ENCODE measurements at places on chromosomes 6 and 20.

DNA sequence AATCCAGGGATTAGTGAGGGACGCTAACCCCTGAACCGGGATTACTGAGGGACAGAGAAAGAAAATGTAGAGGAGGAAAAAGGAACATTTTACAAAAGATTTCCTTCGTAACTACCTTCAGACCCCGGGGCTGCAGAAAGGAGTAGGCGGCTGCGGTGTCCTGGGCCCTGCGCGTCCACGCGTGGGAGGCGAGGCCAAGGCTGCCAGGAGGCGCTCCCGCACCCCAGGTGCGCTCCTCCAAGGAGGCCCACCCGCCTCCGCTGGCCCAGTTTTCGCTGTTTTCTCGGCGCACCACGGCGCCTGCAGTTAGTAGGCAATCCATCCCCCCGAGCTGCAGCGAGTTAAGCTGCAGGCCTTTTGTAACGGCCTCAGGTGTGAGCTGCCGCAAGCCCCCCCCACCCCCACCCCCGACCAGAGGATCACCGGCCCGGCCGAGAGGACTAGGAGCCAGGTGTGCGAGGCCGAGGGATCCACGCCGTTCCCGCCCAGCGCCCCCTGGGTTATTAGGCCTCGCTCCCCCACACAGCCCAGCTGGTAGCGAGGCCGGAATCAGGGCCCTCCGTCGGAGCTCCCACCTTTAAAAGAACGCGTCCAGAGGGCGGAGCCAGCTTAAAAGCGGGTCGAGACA, 380.3 kb upstream of the ARID1B start:
- no peak for DNase-seq

DNA sequence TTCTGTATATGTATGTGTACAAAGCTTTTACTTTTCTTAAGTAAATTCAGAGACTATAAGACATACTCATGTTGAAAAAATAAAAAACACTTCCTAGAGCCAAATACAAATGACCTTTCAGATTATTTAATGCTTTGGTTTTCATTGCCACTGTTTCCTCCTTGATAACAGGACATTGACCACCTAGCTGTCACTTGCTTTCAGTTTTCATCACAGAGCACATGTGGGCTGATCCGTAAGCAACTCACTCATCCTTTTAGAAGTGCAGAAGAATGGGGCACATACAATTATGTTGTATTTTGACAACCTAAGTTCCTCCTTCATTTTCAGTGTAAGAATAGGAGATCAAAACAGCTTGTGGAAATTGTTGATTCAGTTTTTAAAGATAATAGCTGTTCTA, 6.2 kb downstream of the ZBTB2 start:
- no peak for DNase-seq

DNA sequence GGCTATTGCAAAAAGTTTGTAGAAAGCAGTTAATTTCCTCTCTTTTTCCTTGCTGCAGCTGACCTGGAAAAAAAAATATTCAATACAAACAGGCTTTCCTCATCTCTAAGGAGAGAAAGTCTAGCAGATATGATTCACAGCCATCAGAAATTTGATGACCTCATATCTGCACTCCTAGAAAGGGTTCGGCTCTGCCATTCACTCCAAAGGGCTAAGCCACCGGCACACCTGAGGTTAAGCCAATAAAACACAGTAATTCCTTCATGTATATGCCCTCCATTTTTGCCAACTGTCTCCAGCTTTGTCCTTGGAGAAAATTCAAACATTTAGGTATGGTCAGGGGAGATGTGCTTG, 18.7 kb upstream of the LY86 start:
- no peak for DNase-seq

DNA sequence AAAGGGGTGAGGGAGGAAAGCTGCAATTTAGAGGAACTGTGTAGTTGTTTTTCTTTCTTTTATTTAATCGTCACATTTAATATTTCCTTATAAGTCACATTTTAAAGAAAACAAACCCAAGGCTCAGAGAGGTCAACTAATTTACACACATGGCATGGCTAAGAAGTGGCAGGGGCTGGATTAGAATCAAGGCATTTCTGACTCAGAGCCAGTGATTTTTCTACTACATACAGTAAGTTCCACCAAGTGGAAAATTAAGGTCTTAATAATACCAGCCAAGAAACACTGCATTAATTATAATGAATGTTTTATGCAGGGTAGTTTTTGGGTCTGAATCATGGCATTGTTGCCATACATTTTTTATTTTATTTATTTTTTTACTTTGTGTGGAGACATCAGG, 607.7 kb upstream of the CITED2 start:
- no peak for DNase-seq

DNA sequence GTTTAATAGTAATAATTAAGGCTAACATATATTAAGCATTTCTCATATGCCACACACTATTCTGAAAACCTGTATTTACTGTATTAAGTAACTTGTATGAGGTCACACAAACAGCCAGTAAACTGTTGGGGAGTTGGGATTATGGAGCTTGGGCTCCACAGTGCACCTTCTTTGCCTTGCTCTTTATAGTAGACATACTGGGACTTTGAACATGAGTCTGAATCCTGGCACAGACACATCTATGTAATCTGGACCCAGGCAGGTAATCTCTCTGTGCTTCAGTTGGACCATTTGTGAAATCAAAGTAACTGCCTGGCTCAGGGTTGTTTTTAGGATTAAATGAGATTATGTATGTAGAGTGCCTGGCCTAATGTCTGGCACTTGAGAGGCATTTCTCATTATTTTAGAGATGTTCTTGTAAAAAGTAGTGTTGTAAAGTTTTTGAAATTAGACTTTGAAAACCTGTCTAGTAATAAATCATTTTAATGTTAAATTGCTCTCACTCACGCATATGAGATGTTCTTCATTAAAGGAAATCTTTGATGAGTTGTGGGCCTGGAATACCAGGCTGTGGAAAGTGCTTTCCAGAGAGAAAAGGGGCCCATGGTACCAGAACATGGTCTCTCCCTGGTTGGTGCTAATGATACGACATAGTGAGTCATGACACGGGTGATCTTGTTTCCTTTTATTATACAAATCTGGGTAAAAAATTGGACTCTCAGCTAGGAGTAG, 34.3 kb downstream of the LRRC1 start:
- no peak for DNase-seq

DNA sequence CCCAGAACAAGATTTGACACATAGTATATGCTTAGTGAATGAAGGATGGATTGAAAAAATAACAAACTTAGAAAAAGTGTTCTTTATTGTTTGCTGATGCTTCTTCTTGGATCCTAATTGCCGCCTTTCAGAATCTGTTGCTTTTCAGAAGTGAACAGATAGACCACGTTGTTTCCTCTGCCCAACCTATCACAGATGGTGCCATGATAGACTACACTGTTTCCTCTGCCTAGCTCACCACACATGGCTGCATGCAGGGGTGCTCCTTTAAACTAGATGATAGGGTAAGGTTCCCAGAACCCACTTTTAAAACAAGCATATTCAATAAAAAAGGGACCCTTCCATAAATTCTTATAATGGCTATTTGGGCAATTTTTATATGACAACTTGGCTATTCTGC, 4.6 kb upstream of the RGS17 start:
- no peak for DNase-seq

- DNase-seq = no peak
Observed at GRCh38 chr20:3430376-3431069, 23.1 kb upstream of the DNAAF9 start.

- DNase-seq = no peak
Observed at GRCh38 chr6:55643861-55644260, 64.9 kb upstream of the HMGCLL1 start.

DNA sequence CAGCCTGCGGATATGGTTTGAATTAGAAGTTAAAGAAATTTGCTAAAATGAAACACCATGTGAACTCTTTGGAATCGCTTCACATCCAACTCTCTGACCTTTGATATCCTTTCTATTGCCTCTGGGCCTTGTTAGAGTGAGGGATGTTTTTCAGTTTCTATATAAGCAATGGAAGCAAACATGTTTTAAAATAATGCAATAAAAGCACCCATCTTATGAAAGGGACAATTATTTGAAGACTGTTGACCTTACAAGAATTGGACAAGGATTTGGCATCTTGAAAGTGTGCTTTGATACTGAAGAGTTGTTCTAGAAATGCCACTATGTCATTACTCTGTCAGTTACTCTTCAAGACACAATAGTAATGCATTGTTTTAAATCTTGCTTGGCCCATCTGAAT, 221.4 kb downstream of the PLCB4 start:
- no peak for DNase-seq

DNA sequence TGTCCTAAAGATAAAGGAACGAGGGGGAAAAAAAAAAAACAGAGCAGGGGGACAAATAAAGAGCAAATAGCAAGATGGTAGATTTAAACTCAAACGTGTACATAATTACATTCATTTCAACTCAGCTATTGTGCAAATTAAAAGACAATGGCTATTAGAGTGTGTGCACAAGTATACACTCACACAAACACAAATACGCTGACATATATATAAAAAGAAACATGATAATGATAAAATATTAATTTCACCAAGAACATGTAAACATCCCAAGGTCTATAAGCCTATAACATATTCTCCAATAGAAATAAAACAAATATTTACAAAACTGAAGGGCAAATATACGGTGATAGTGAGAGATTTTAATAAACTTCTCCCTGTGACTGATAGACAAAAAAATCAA, 1354.9 kb upstream of the GJE1 start:
- no peak for DNase-seq

DNA sequence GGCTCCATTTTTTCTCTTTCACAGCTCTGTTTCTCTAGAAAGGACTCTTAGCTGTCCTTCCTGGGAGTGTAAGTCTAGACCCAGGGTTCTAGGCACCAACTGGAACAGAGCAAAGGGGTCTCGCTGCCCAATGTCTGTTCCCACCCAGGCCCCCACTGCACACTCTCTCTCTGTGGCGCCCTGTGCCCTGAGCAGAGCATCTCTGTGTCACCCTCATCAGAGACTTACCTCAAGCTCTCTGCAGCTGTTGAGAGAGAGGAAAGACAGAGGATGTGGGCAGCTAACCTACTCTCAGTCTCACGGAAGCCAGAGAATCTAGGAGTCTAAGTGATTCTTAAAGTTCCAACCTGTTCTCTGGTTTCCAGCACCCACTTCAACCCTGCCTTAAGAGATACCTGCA, 9.5 kb downstream of the NCR2 start:
- DNase-seq = no peak

DNA sequence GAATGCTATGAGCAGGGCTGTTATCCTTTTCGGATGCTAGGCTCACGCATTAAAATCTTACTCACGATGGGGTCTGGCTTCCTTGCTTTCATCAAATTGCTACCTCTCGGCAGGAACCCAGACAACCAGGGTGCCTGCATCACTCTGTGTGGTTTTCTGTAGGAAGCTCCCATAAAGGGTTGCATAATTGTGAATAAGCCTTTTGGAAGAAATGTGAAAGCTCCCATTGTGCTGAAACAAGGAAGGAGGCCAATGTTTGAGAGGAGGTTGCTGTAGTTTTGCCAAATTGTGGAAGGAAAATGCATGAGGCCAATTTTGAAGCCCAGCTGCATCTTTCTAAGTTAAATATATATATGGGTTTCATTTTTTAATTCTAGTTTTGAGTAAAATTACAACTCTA, 615.5 kb downstream of the C6orf118 start:
- no peak for DNase-seq

GRCh38 chr6:35191889-35192288, 21.9 kb upstream of the SCUBE3 start:
- no peak for DNase-seq

GRCh38 chr6:140809694-140810101, 1323.0 kb upstream of the GJE1 start:
- DNase-seq = no peak

- DNase-seq = no peak
Observed at GRCh38 chr6:170062209-170062914, 228.5 kb downstream of the DLL1 start.

Data from stimulated activated CD8-positive, alpha-beta memory T cell treated with anti-CD3 and anti-CD28 coated beads, Interleukin-15, amount 100 ng/mL, for 24 hours (primary cell).